ENCODE measurements at places on chromosomes 12 and 14.
A peak's percentile ranks its signal among the peaks of the same experiment; 100 is the strongest.

DNA sequence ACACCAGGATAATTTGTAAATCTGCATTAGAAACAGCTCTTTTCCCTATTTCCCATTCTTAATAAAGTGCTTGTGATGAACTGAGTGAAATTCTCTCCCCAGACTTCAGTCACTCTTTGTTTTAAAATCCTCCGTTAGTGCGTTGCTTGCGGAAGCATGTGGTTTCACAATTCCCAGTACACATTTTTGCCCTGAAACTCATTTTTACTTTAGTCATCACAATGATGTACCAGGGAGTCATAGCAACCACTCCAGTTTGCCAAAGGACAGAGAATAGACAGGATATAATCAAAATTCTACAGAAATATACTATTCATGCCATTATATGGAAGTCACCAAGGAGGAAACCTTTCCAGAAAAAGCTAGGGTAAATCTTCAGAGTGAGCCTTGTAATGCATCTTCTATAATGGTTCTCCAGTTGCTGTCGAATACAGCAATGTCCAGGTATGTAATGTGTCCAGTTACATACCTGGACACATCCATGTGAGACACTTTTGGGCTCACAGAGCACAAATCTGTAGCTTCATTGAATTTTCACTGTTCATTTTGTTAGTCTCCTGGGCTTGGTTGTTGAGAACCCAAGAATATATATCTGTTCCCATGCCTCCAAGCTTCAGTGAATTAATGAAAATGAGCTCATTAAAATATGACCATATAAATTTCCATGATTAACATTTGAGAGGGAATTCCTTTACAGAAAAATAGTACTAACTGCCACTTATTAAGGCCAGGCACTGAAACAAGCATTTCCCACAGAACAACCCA is 57.8 kb downstream of the GPR135 start:
- DNase-seq: no peak

GRCh38 chr12:29763301-29763683 is 20.4 kb downstream of the TMTC1 start:
- DNase-seq: no peak

GRCh38 chr12:64010069-64010686 is 165.7 kb downstream of the SRGAP1 start:
- no peak for DNase-seq

DNA sequence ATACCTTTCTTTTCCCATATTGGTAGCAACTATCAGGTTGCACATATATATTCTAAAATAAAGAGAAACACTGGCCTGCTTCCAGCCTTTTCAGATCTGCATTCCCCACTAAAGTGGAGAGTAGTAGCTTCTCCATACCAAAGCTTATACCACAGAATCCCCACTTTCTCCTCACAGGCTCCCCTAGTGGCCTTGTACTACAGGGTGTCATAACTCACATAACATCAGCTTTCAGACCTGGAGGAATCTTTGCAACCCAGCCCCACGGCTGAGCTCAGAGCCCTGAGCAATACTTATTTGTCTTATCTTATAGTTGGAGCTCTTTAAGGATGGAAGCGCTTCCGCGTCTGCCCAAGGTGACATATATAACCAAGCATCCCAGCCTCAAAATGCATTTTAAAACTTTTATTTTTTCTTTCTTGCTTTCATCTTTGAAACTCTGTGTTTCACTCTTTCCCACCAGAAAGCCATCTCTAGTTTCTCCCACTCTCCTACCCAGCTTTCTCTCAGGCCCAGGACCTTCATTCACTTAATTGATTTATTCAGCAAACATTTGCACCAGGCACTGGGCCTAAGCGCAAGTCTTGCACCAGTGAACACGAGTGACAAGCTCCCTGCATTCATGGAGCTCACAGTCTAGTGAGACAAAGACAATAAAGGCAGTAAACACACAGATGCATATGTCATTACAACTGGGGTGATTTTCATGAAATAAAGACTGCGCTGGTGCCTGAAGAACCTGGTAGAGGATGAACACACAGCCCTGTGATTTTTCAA is 254.7 kb downstream of the IPO8 start:
- DNase-seq: no peak

DNA sequence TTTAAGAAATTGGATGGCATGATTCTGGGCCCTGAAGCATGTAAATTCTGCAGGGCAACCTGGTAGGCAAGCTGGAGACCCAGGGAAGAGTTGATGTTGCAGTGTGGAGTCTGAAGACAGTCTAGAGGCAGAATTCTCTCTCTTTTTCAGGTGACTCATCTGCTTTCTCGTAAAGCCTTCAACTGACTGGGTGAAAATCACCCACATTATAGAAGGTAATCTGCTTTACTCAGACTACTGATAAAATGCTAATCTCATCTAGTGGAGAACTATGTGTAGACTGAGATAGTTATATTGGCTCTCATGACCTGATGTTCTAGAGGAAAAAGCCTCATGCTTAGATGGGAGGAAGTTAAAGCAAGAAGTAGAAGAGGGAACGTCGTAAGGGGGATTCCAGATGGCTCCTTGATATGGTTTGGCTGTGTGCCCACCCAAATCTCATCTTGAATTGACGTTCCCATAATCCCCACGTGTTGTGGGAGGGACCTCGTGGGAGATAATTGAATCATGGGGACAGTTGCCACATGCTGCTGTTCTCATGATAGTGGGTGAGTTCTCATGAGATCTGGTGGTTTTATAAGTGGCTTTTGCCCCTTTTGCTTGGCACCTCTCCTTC is 723.8 kb downstream of the BCL11B start:
- peak; percentile 1 for DNase-seq

DNA sequence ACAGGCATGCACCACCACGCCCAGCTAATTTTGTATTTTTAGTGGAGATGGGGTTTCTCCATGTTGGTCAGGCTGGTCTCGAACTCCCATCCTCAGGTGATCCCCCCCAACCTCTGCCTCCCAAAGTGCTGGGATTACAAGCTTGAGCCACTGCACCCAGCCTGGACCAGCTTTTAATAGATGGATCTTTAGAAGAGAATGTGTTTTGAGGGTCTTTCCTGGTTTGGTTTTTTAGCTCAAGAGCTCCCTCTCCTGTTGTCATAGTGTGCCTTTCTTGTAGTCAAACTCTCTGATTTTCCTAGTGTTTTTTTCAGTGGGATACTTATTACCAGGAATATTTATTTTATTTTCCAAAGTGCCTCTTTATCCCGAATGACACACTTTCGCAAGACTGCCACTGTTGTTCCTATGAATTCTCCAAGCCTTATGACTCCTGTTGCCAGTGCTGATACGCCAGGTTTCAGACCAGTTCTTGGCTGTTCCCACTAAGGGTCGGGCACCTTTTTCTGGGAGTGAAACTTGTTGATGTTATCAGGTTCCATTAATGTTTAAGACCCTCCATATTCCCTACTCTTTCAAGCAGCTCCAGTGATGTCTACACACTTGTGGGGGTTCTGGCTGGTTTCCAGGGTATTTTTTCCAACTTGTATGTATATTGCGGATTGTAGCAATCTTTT is 31.5 kb upstream of the LIMA1 start:
- DNase-seq: no peak

DNA sequence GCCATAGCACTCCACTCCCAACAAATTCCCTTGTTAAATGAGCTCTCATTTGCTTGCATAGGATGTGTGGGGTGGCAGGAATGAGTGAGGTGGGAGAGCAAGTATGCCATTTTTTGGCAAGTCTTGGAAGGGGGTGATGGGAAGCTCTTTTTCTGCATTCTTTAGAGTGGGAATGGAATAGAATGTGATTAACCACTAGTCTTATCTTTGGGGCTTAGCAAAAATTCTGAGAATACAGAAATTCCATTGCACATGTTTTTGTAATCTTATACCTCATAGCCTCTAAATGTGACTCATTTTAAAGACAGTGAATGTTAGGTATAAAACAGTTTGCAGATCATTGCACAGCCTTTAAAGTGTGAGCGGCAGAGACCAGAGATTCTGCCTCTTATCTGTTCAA is 28.4 kb upstream of the NEDD1 start:
- DNase-seq: no peak

Measured in activated CD4-positive, alpha-beta T cell treated with anti-CD3 and anti-CD28 coated beads, Interleukin-2, amount 50 U/mL, for 1 hour (primary cell).